ENCODE measurements at places on chromosomes 12 and 14.
A peak's percentile ranks its signal among the peaks of the same experiment; 100 is the strongest.

DNA sequence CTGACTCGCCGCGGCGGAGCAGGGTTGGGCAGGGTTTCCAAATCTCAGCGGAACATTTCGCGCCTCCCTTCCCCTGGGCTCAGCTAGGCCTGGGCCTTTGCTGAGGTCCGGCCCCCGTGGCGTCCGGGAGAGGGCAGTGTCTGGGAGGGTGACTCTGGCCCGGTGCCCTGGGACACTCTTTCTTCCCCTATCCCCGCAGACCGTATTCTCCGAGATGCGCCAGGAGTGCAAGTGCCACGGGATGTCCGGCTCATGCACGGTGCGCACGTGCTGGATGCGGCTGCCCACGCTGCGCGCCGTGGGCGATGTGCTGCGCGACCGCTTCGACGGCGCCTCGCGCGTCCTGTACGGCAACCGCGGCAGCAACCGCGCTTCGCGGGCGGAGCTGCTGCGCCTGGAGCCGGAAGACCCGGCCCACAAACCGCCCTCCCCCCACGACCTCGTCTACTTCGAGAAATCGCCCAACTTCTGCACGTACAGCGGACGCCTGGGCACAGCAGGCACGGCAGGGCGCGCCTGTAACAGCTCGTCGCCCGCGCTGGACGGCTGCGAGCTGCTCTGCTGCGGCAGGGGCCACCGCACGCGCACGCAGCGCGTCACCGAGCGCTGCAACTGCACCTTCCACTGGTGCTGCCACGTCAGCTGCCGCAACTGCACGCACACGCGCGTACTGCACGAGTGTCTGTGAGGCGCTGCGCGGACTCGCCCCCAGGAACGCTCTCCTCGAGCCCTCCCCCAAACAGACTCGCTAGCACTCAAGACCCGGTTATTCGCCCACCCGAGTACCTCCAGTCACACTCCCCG, 3.0 kb downstream of the WNT1 start:
- no peak for DNase-seq

DNA sequence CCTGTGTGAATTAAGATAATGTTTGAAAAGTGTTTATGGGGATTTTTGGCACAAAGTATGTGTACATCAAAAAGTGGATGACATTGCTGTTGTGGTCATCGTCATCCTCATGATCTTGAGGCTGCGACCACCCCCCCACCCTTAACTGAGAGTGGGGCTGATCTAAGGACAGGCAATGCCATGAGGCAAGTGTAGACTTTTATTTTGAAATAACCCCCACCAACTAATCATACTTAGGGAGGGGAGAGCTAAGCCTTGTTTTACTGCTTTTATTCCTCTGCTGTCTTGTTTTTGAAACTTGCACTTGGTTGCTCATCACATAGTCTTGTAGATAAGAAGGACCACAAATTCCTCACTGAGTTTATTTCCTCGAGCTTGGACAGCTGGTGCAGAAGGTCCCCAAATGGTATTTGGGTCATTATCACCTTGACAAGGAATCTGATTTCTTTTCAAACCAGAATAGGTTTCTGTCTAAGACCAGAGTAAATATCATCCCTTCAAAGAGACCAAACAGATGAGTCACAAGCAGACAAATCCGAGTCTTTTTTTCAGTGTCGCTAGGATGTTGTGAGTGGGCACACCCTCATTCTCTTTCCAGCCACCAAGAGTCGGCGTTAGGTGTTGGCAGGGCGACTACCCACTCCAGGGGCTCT, 23.9 kb upstream of the SMOC1 start:
- DNase-seq = no peak

DNA sequence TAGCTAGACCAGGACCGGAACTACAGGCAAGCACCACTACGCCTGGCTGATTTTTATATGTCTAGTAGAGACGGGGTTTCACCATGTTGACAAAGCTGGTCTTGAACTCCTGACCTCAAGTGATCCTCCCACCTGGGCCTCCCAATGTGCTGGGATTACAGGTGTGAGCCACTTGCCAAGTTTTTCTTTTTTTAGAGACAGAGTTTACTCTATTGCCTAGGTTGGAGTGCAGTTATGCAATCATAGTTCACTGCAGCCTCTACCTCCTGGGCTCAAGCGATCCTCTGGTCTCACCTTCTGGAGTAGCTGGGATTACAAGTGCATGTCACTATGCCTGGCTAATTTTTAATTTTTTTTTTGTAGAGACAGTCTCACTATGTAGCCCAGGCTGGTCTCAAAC, 201.5 kb upstream of the TBX3 start:
- DNase-seq = no peak

DNA sequence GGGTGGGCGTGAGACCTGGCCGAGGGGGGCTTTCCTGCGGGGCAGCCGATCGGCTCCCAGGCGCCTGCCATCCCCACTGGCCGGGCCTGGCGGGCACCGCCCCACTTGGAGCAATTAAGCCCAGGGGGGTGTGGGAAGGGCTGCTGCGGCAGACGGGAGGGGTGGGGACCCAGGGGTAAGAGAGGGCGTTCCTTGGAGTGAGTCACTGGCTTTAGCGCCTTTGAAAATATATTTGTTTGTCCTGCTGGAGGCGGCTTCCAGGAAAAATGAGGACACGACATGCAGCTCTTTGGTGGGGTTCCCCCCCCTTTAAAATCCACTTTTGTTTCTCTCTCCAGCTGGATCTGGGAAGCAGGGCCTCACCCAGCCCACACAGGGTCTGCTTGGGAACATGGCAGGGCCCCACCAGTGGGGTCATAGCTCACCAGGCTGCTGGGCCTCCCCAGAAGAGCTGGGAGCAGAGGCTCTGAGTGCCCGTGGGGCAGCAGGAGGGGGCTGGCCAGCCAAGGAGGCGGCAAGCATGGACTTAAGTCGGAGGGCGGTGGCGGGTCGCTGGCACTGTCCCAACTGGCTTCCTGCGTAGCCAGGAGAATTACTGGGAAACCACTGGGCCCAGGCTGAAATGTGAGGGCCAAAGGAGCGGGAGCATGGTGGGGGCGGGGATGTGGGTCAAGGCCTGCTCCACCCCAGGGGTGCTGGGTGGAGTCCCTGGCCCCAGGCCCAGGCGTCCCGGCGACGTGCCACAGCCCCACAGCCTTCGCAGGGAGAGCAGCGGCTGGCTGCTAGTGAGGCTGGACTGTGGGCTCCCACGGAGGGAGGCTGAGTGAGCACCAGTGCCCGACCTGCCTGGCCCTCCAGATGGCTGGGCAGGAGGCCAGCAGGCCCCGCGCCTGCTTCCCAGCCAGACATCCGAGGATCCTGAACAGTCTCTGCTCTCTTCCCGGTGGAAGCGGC, 128.0 kb downstream of the RFLNA start:
- DNase-seq = peak; percentile 96

- no peak for DNase-seq
These were observed 24.4 kb downstream of the NAP1L1 start for GRCh38 chr12:76060111-76060510.

GRCh38 chr12:5201554-5202218, 158.0 kb downstream of the KCNA5 start:
- DNase-seq = no peak

DNA sequence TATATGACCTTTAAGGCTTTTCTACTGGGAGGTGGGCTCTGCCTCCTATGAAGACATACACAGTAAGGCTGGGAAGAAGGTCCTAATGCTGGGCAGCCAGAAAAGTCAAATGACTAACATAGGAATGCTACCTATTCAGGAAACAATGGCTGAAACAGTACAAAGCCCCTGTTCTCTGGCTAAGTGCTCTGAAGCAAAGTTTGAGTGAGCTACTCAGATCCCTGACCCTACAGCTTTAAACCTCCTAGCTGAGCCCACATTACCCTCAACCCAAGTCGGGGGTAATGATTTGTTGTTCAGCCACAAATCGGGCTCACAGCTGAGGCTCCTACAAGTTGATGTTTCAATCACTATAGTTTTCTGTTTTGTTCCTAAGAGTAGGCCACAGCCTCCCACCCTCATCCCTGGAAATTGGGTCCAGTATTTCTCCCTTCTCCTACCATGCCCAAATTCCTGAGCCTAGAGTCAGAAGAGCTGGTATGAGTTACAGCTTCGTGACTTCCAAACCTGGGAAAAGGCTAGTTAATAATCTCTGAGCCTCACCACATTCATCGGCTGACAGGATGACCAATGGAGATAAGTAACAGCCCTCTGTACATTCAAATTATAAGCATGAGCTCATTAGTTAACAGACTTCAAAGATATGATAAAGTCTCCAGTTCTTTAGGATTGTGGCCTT, 46.5 kb downstream of the BTBD7 start:
- no peak for DNase-seq

Data from RWPE1 (cell line).